ENCODE measurements at places on chromosomes 3 and 15. TPM values are rescaled to one million over a fixed set of nuclear protein-coding genes. Genes with fewer than 3 reads are reported as not detected.

Gene KLF15
- 0.49 TPM for total RNA-seq

Gene SCAMP5
- 1.5 TPM for total RNA-seq

Gene CCDC50
- total RNA-seq: 100.0 TPM

Gene ISLR2
- not detected for total RNA-seq

Gene GOLGA6L7
- not detected for total RNA-seq
